Activated T-helper 1 cell treated with anti-CD3 and anti-CD28 coated beads, Interleukin-12 subunit alpha, Interleukin-12 subunit beta, Interleukin-2, Interleukin-4 antibody, amounts not matched to agents 30 ng/mL and 10 ng/mL and 1 ng/mL, durations not matched to agents 14 hours and 24 hours and 36 hours (primary cell): ENCODE measurements at places on chromosomes 16 and 17.

- H3K4me3 ChIP-seq = peak overlapping the region; percentile 79
- H3K27me3 ChIP-seq = no peaks in the 10 kb centered on the region
- H3K27ac ChIP-seq = peak overlapping the region; percentile 99
- H3K36me3 ChIP-seq = peaks cover 53% of the 10 kb centered on the region
These were observed 41.4 kb downstream of the LIG3 start for GRCh38 chr17:35021520-35022380.

DNA sequence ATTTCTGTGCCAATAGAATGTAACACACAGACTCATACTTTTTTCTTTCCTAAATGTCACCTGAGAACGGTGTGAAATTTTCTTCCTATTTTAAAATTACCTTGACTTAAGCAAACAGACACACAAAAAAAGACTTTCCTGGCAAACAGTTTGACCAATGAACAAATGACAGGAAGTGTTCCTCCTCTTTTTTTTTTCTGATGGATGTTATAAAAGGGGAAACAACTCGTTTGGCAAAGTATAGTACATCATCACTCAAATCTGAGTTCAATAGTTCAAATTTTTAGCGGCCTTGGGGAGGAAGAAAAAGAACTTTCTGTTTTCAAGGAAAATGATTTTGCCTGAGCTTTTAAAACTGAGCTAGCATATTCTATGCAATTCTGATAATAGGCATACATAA is 19.8 kb downstream of the HS3ST3A1 start:
- no peak overlapping the region for H3K27ac ChIP-seq
- H3K4me1 ChIP-seq = no peaks in the 10 kb centered on the region
- no peak for DNase-seq
- no peak overlapping the region for H3K4me3 ChIP-seq

GRCh38 chr17:32780721-32781120 is 96.2 kb downstream of the MYO1D start:
- peaks cover 12% of the 10 kb centered on the region for H3K27me3 ChIP-seq
- no peak for DNase-seq
- no peak overlapping the region for H3K4me3 ChIP-seq
- no peaks in the 10 kb centered on the region for H3K36me3 ChIP-seq
- no peak overlapping the region for H3K27ac ChIP-seq
- no peaks in the 10 kb centered on the region for H3K4me1 ChIP-seq

- DNase-seq = no peak
- H3K36me3 ChIP-seq = no peaks in the 10 kb centered on the region
- peaks cover 6% of the 10 kb centered on the region for H3K4me1 ChIP-seq
- H3K27ac ChIP-seq = no peak overlapping the region
- peaks cover 40% of the 10 kb centered on the region for H3K27me3 ChIP-seq
These were observed 9.1 kb upstream of the CD300E start for GRCh38 chr17:74632617-74633016.
